ENCODE measurements at places on chromosomes 6 and 20.

DNA sequence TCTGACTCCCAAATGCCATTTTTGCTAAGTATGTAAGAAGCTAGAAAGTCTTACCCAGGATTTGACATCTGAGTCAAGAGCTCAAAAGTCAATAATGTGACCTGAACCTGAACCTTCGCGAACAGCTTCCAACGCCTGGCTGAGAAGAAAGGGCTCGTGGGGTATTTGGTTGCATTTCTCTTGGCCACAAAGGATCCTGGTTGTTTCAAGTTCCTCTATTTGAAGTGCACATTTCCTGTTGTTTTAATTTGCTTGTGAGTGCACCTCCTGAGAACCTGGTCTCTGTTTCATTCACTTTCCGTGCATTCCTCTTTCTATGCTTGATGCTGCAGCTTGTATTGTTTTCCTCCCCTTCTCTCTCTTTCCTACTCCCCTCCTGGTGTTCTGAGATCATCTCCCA is 212.5 kb downstream of the FOXA2 start:
- no peak for DNase-seq

- DNase-seq = no peak
Observed at GRCh38 chr6:40674170-40674569, 87.0 kb upstream of the LRFN2 start.

DNA sequence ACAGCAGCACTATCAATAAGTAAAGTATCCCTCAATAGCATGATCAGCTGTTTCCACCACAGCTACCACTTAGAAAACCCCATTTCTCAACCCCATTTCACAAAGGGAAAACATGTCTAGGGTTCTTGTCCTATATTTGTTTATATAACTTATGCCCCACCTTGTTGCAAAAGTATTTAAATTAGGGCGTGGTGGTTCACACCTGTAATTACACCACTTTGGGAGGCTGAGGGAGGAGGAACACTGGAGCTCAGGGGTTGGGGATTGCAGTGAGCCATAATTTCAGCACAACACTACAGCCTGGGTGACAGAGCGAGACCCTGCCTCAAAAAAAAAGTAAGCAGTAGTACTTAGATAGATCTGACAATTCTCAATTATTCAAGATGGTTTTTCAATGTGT is 3.7 kb downstream of the MRPL14 start:
- DNase-seq = no peak

DNA sequence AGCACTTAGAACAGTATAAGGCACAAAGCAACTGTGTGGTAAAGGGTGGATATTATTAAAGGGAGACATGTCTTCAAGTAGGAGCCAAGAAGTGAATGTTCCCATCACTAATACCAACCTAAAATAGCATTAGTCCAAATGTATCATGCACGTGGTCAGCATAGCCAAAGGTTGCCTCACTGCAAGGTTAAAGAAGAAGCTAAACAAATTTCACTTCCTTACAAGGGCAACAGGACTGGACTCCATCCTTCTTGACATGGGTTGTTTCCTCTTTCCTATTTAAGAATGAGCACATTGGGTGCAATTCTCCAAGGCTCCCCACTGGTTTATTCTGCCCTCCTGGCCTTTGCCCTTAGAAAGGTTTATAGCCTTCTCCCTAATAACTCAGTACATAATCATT is 186.7 kb downstream of the PHACTR1 start:
- no peak for DNase-seq

GRCh38 chr6:134169871-134170486 is 117.6 kb upstream of the SLC2A12 start:
- no peak for DNase-seq

DNA sequence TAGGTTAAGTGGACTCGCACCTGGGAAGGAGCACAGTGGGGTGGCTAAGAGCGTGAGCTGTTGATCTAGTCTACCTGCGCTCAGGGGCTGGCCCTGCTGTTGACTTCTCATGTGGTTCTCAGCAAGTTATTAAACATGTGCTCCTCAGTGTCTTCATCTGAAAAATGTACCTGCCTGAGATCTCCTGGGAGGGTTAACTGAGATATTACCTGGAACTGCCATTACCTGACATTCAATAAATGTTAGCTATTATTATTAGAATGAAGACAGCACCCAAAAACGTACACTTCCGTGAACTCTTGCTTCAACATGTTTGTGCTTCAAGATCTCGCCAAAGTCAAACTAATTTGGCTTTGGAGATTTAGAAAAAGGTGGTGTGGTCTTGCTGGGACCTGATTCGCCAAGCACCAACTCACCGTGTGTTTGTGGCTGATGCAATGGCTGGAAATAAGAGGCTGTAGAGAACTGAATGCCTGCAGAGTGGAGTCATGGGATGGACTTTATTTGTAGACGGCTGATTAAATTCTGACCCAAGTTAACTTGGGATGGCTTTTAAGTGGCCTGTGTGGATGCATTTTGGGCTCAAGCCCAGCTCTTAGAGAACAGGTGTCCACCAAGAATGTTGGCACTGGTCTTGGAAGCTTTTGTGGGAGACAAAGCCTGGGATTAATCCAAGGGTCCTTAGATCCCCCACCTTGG is 692.9 kb downstream of the QKI start:
- DNase-seq = no peak

- DNase-seq = no peak
Observed at GRCh38 chr6:36120979-36121786, 9.1 kb upstream of the MAPK13 start.

DNA sequence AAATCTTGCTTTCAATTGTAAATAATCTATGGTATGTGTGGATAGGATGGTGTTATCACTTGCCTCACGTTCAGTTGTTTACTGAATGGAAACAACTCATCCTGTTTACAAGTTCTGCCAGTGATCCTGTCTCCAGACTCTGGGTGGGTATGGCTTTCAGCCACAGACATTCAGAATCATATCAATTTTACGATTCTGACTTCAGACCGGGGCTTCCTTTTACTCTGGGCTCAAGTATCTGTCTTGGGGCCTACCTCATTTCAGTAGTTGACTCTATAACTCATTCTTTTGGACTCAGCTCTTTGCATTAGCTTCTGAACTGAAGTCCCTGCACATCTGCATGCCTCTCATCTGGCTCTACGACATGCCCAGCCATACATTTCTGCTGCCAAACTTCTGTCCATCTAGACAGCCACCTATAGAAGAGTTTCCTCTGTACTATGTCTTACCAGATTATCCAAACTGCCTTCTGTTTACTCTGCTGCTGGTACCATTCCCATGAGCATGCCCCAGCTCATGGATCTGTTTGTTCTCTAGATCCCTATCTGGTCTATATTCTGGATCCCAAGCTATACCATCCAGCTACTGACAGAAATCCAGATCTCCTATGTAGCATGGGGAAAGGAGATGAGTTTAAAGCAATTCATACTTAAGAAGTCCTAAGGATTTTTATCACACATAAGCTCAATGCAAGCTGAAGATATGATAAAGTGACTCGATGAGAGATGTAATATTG is 34.3 kb downstream of the FYN start:
- no peak for DNase-seq

DNA sequence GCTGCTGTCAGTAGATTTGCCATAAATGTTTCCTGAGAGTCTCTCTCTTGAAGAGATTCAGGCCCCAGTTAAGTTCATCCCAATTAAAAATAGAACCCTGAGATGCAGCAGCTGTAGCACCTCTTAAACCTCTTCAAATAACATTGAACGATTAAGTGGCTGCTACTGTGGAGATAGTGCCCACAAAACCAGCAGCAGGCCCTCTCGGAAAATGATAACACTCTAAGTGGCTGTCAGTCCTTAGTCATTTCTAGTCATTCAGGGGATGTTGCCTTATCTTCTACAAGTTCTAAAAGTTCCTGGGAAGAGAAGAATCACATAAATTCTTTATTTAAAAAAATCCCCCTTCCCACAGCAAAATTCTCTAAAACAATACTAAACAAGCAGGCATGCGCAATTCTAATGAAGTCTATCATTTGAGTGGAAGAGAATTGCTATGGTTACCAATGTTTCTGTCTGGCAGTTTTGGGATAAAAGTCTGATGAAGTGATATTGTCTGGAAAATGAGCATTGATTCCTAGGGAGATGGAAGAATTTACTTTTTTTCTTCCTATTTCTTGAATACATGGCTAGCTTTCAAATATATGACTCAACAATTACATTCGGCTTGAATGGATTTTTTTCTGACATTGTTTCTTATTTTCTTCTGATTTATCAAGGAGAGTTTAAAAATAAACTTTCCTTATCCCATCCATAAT is 131.9 kb downstream of the TRMT11 start:
- DNase-seq = no peak

DNA sequence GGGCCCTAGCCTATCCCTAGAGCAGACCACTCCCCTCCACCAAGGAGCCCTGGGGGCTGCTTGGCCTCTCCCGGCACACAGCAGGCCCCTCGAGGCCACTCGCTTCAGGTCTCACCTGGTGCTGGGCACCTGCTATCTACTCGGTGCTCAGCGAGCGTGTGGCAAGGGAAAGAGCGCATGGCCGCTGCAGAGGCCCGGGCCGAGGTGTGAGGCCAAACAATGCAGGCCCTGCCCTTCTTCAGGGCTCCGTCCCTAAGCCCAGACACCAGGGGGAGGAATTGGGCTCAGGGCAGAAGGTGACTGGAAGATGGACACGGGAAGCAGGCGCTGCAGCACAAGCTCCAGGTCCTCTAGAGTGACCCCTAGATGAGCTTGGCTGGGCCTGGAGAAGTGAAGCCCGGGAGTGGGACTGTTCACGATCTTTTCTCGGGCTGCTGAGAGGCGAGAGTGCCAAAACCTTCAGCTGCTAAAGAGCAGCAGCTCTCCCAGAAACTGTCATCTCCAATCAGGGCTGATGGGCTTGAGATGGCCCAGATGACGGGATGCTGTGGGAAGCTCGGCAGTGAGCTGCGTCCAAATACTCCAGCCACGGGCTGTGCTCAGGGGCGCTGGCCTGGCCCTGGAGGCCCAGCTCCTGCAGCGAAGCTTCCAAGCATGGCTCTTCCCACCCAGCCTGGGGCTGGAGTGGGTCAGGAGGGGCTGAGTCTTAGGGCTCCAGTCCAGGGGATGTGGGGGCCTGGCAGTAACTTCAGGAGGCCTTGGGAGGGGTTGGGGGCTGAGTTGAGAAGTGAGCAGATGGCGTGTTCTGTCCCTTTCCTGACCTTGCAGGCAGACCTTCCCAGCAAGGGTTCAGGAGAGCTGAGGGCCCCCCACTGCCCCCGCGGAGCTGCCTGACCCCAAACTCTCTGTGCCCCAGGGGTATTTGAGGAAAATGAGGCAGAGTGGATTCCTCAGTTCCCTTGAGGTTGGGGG is 43.7 kb downstream of the APCDD1L start:
- no peak for DNase-seq

DNA sequence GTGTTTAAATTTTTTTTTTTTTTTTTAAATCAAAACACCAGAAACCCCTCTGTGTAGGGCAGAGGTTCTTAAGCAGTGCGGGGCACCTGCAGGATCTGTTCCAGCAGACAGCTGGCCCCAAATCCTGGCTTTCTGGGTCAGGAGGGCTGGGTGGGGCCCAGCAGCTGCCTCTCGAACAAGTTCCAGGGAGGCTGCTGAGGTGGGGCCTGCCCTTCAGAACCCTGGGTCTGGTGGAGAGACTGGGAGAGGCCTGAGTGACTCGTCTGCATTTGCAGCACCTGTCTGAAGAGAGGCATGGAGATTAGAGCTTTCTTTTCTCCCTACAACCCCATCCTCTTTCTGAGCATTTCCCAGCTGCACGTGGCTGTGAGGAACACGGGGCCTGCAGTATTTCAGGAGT is 8.4 kb downstream of the PSMG4 start:
- no peak for DNase-seq

DNA sequence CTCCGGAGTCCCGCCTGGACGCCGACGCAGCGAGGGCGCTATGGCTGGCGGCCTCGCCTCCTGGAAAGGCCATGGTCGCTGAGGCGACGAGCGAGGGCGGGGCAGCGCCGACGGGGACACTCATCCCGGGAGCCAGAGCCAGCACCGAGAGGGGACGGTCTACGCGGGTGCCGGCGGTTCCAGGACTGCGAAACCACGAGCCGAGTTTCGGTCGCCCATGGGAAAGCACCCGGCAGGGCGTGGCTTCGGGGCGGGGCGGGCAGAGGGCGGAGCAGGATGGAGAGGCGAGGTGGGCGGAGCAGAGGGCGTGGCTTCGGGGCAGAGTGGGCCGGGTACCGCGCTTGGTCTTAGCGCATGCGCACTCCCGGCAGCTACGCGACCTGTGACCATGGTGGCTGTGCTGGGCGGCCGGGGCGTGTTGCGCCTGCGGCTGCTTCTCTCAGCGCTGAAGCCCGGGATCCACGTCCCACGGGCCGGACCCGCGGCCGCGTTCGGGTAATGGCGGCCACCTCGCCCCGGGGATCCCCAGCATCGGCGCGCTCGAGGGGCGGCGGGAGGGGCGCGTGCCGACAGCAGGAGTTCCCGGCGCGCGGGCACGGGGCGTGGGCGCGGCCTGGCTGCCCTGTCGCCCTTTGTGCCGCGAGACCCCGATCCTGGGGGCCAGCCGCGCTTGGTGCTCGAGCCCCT is at the start of gene BPHL:
Gene BPHL, plus strand, starts transcription at position 359 of the 687 bp plus-strand sequence. Its CDS starts 30 bp downstream, at position 389.
- peak; percentile 87 for DNase-seq

GRCh38 chr20:9744551-9744950 is 94.3 kb downstream of the PAK5 start:
- no peak for DNase-seq

DNA sequence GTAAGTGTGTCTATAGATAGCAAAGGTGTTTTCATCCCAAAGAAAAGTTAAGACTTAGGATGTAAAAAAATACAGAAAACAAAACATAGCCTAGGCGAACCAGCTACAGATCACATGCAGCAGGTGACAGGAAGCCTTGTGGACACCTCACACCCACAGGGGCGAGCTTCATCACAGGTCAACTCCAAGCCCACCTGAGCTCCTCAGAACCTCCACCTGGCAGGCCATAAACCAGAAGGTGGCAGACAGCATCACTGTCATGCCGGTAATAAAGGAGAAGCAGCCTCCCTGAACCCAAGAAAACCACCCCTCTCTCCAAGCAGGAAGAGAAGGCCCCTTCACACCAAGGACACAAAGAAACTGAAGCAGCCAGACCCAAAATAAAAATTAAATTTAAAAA is 1.0 kb downstream of the RALGAPA2 start:
- no peak for DNase-seq
